Muscle of leg (tissue), 16 donors: ENCODE measurements at places on chromosomes 13 and 19. TPM values are rescaled to one million over a fixed set of nuclear protein-coding genes. Genes with fewer than 3 reads are reported as not detected.

COL5A3 gene
- polyA plus RNA-seq, result 122 TPM

GPR12 gene
- 0.19 TPM for polyA plus RNA-seq

C19orf85 gene
- not detected for polyA plus RNA-seq

ZNF575 gene
- polyA plus RNA-seq, result 2.2 TPM

ZBTB32 gene
- 0.33 TPM for polyA plus RNA-seq

ANKLE1 gene
- 1.3 TPM for polyA plus RNA-seq

NLRP11 gene
- polyA plus RNA-seq, result not detected

FREM2 gene
- polyA plus RNA-seq, result 5.9 TPM

ARGLU1 gene
- polyA plus RNA-seq, result 138 TPM

CLEC17A gene
- polyA plus RNA-seq, result 0.12 TPM

NAPSA gene
- 0.43 TPM for polyA plus RNA-seq

- no peak for DNase-seq
These were observed 232.7 kb downstream of the KLF12 start for GRCh38 chr13:73901324-73902068.

DNA sequence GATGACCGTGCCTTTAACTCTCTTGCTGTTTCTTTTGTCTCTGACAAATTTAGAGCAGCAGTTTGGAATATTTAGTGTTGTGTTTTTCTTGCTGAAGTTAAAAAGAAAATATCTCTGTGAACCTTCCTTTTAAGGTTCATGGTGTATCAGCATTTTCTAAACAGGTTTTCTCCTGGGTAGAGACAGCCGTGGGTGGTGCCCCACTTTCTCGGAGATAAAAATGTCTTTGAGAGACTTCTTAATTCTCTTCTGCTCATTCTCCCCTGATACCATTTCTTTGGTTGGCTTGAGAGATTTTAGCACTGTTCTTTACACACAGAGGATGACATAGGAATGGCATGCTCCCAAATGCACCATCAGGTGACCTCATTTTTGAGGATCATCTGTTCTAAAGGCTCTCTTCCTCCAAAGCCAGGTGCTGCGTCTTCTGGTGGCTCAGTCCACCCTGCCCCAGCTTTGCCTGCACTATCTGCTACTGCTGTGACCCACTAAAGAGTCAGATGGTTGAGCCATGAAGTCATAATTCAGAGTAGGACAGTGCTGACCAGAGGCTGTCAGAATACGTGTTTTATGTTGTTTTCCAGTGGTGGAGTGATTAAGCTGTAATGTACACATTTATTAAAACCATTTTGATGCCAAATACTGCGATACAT is 90.3 kb upstream of the SLC10A2 start:
- DNase-seq, result no peak

GRCh38 chr19:5607318-5608275 is 15.0 kb downstream of the SAFB2 start:
- DNase-seq, result no peak

GRCh38 chr19:23855676-23856075 is 59.0 kb upstream of the ZNF726 start:
- DNase-seq, result no peak

- no peak for DNase-seq
These were observed 22.6 kb downstream of the SUGP1 start for GRCh38 chr19:19297759-19298158.

DNA sequence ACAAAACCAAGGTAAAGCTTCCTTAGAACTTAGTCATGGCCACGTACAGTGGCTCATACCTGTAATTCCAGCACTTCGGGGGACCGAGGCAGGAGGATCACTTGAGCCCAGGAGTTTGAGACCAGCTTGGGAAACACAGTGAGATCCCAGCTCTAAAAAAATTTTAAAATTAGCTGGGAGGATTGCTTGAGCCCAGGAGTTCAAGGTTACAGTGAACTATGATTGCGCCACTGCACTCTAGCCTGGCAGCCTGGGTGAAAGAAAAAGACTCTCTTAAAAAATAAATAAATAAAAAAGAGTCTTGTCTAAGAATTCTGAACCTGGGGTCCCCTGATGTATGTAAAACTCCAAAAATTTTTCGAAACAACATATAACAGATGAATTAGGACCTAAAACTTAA is 34.9 kb downstream of the N4BP2L2 start:
- DNase-seq, result no peak

DNA sequence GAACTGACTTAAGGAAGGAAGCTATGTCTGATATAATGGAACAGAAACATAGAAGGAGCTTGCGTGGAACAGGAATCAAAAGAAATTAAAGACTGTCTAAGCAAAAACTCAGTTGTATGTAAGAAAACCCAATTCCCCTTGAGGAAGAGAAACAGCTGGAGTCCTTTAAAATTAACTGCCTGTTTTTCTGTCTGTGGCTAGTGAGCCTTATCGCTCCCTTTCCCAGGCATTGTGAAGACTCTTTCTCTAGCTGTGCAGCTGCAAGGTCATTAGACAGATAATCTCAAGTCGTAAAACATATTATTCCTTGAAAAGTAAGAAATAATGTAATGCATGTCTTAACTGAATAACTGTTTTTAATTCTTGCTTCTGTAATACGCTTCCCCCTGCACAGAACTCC is 39.7 kb upstream of the IGSF23 start:
- DNase-seq, result peak; percentile 8

DNA sequence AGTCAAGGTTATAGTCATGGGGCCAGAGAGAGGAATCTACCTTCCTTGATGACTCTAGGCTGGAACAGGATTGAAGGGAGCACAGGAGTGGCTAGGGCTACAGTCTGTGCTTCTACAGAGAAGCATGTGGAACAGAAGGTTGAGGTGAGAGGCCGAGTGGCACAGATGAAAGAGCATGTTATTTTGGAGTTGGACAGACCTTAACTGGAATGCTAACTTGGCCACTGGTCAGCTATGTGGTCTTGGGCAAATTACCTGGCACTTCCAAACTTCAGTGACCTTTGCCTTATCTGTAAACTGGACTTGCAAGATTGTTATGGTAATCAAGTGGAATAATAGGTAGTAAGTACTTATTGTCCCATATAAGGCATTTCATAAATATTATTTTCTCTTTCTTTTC is 252.7 kb downstream of the KCNRG start:
- no peak for DNase-seq

- no peak for DNase-seq
These were observed 4.1 kb downstream of the ZNF805 start for GRCh38 chr19:57244513-57244912.

- peak; percentile 84 for DNase-seq
These were observed 182.0 kb upstream of the SERP2 start for GRCh38 chr13:44191504-44192171.

DNA sequence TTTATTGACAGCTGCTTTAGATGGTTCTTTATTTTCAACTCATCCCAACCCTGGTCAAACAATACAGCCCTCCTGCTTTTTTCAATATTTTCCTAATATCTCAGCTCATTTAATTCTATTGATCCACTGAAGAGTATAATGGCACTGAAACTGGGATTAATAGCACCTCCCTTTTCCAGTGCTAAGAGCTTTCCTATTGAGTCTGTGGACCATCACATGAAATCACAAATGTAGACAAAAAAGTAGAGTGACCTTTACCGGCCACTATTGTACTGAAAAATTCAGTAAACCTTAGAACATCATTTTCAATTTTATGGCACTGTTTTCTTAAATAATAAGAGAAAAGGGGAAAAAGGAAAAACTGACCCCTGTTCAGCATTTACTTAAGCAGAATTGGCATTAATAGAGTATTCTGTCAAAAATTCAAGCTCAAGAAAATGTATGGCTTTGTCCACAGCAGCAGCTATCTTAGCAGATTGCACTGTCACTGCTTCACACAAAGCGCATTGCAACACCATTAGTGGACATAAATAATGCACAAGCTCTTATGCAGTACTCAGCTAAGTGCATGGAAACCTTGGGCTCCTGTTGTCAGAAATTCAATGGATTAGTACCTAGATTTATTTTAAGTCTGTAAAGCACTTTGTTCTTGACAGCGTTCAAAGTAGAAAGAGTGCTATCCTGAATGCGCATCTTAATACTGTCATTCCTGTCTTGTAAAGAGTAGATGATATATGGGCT is 851.0 kb upstream of the KLHL1 start:
- DNase-seq, result no peak

DNA sequence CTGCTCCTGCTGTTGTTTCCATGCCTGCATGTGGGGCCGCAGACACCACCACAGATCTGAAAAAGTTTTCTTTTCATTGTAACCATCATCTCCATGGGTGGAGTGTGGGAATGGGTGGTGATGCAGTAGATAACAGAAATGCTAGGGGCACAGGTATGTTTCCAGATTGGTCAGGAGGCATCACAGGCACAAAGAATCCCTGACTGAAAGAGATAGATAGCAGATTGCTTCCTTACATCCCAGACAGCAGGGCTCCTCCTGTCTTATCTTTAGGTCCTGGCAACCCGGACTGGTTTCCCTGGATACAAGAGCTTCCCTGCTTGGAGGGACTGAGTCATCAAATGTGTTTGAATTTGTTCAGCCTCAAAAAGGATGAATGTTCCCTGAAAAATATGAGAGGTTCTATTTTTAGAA is 1937.6 kb downstream of the PCDH9 start:
- DNase-seq, result peak; percentile 71

DNA sequence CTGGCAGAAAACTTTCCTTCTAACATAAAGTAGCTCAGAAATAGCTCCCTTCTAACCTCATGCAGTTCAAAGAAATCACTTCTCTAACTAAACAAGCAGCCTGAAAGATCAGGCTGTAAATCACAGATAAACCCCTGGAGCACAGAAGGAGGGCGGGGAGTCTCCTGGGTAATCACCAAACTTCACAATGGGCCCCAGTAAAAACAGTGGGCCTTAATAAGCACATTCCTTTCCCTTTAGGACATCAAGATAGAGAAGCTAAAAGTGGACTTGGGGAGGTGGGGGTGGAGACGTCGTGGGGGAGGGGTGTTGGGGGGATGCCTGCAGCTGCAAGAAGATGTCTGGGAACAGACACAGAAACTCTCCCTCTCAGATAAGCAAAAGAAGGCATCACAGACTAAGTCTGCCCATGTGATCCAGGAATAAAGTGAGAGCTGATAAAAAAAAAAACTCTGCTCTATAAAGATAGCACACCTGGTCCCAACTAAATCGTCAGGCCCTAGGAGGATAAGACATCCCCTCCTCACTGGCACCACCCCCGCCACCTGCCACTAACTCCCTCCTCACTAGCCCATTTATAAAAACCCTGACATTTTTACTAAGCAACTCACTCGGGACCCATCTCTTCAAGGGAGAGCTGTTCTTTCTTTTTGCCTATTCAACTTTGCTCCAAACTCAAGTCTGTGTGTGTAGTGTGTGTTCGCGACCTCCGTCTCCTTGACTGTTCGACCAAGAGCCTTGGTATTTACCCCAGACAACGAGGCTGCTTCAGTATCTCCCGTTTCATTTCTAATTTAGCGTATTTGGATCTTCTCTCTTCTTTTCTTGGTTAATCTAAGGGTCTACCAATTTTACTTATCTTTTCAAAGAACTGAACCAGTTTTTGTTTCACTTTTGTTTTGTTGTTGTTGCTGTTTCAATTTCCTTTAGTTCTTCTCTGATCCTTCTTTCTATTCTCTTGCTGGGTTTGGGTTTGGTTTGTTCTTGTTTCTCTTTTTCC is 31.7 kb downstream of the DNAJC15 start:
- DNase-seq, result peak; percentile 53
